ENCODE measurements at places on chromosomes 3 and 15.
A peak's percentile ranks its signal among the peaks of the same experiment; 100 is the strongest.

GRCh38 chr15:62153228-62153627 is 11.9 kb downstream of the C2CD4B start:
- DNase-seq: no peak

DNA sequence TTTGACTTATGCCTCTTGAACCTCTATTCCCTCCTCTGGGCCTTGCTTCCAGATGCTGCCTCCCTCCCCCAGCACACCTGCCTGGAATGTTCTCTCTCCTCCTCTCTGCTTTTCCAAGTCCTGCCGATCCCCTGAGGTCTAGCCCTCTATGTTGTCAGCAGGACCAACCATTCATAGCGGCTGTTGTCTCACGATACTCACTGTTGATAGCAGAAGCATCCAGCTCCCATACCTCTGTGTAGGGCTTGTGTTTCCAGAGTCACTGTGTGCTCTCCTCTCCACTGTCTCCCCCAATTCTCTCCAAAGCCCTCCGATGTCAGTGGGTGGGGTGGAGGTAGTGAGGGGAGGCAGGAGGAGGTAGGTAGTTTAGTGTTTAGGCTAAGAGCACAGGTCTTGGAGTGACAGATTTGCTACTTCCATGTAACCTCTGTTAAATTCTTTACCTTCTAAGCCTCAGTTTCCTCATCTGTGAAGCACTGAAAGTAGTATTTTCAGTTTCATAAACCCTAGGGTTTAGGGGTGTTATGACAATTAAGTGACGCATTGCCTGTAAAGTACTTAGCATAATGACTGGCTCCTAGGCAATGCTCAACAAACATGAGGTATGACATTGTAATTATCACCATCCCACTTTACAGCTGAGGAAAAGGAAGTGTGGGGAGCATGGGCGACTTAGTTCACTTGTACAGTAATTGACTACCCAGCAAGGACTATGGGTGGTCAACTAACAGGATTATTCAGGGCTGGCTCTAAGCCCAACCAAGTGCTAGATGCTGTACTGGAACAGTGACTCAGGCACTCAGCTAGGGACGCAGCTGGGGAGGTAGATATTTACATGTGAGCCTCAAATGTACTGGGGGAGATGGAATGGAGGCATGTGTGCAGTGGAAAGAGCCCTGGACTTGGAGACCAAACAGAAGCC is 122.8 kb downstream of the CACNA1D start:
- DNase-seq: peak; percentile 5

GRCh38 chr15:68442041-68442440 is 10.1 kb upstream of the ITGA11 start:
- DNase-seq: no peak

- no peak for DNase-seq
Observed at GRCh38 chr3:127197300-127198189, 4.6 kb downstream of the PRR23E start.

- no peak for DNase-seq
Observed at GRCh38 chr3:67846166-67846565, 191.8 kb upstream of the SUCLG2 start.

DNA sequence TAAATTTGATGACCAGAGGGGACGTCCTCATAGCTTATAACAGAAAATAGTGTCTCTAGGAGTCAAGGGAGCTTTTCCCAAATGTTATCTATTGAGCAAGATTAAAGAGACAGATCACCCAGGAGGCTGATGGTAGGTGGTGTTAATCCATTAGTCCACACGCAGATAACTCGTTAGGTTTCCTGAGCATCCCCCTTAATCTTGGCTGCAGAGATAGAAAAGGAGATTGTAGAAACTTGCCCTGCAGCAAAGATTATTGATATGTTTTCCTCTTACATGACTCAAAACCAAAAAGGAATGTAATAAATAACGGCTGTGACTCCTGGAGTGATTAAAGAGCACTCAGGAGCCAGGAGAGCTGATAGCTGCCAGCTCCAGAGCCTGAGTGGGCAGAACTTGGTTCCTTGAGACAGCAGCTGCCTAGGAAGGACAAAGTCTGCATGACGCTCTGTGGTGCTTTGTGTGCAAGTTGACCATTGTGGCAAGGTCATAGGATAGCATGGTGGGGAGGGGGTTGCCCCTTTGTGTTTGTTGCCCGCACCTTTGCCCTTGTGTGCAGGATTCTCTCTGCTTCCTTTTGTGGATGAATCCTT is 234.8 kb downstream of the PTPRG start:
- DNase-seq: no peak

DNA sequence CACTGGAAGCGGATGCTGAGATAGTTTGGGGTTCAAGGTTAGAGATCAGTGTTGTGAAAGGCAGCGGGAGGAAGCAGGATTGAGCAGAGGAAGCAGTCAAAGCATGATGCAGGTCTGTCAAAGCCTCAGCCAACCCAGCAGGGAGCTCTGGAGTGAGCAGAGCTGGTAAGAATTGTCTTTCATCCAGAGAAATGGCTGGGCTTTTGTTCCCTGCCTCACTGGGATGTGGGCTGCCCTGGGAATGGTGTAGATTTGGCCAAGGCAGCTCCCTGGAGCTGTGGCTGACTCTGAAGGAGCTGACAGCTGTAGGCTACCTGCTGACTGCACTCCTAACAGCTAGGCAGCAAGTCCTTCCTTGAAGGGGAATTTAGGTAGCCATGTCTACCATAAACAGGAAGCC is 61.9 kb upstream of the STXBP5L start:
- DNase-seq: no peak

DNA sequence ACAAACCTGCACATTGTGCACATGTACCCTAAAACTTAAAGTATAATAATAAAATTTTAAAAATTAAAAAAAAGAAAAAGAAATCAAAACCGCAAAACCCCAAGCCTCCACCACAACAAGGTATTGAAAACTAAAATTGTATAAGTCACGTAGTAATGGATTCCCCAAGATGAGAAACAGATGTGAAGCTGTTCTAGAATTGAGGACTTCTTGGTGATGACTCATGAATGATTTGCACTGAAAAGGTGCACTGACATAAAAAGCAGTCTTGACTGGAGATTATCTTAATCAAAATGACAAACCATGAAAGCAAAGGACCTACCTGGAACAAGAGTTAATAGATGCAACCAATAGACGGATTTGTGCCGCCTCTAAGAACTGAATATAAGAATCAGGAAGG is 225.8 kb downstream of the MYRIP start:
- peak; percentile 77 for DNase-seq

DNA sequence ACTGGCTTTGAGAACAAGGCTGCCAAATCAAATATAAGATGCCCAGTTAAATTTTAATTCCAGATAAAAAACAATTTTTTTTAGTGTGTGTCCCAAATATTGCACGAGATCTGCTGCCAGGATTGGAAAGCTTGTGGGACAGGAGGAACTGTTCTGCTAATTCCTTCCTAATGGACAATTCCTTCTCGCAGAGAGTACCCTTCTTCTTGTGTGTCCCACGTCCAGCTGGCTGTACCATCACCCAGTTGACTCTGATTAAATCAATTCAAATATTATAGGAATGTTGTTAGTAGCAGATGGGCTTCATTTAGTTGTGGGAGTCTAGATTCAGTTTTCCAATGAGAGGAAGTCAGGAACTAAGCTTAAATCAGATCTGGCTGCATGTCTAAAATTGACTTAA is 347.9 kb upstream of the ATP10A start:
- DNase-seq: no peak
